ENCODE measurements at places on chromosomes 6 and 20.

DNA sequence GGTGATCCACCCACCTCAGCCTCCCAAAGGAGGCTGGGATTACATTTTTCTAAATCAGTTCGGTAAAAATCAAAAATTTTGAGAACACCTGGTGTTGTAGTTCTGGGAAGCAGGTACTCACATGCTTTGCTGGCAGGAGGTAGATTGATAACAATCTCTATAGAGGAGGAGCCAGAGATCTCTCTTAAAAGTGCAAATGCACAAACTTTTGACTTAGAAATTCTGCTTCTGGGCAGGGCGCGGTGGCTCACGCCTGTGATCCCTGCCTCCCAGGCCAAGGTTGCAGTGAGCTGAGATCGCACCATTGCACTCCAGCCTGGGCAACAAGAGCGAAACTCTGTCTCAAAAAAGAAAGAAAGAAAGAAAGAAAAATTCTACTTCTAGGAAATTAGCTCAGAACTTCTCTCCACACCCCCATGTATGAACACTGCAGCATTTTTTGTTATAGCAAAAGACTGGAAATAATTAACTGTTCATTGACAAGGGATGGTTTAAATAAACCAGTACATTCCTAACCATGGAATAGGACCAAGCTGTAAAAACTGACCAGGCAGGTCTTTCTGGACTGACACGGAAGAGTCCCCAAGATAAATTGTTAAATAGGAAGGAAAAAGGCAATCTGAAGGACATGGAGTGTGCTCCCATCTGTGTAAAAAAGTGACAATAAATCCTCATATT is 14.4 kb upstream of the TRIB3 start:
- DNase-seq: no peak

GRCh38 chr6:28727559-28728211 is 196.1 kb downstream of the TRIM27 start:
- no peak for DNase-seq

DNA sequence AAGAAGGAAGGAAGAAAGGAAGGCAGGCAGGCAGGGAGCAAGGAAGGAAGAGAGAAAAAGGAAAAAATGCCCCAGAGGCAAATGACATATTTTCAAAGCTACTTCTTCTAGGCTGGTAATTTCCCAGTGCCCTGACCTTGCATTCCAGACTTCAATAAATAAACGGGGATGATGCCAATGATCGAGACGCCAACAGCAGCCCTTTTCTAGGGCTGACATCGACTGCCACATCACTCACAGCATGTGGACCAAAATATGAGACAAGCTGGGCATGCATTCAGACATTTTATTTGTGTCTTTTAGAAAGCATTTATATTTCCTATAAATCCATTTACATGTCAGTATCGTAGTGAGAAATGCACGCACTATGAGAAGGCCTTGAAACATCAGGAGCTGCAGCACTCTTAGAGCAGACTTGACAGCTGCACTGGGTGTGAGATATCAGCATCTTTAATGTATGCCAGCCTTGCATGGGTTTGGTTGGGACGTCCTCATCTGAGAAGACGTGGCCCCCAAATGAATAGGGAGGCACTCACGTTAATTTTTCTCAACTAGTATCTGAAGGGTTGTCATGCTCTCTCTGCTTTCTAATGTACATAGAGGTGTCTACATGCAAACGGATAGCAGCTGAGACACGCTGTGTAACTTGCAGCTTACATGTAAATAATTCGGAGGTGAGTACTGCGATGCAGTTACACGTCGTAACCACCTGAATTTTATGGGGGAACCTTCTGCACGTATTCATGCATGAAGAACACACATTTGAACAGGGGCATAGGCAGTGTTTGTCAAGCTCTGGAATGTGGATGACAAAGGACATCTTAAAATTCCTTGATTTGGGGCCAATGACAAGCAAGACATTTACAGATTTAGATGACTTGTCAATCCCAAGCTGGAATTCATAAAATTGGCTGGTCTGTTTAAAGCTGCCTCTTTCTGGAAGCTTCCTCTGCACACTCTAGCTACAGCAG is 149.1 kb upstream of the AGPAT4 start:
- no peak for DNase-seq

DNA sequence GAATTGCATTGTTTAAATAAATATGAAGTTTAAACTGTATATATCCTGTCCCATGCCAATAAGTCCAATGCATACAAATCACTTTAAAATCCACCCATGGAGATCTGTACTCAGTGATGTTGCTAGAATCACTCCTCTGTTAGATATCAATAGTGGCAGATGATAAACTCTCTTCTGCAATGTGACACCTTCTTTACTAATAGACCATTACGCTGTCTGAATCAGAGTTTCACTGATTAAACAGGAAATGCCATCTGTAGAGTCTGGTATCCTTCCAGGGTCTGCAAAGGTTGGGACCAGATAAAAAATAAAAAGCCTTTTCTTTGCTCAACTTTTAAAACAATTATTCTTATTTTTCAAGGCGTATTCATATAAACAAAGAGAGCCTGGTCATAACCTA is 134.5 kb downstream of the EDN3 start:
- DNase-seq: no peak

- no peak for DNase-seq
These were observed 115.6 kb downstream of the ZDHHC14 start for GRCh38 chr6:157496534-157497095.

GRCh38 chr6:163494279-163494727 is 79.8 kb downstream of the QKI start:
- no peak for DNase-seq

DNA sequence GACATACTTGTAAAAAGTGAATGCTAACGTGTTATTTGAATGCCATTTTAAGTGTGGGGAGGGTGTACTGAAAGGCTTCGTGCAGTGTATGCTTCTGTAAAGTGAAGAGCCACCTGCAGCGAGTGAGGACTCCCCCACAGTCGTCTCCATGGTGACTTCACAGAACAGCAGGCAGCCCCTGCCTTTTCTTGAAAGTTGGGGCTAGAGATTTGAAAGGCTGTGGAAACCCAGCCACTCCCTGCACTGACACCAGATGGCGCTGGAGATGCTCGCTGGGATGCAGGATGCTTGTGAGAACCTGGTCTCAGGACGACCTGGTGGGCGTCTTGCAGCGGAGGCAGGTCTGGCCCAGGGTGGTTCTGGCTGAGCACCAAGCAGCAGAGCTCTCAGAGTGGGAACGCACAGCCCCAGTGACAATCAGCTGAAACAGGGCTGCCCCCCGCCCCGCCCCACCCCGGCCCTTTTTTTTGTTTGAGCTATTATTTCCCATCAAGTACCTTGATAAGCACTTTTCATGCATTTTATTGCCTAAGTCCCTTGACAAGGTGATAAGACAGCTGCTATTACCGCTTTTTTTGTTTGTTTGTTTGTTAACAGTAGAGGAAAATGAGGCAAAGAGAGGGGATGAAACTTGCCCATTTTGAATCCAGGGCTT is 150.3 kb downstream of the SYCP2 start:
- DNase-seq: no peak

- DNase-seq: no peak
These were observed 5.8 kb upstream of the EEF1E1 start for GRCh38 chr6:8108031-8108660.

Measured in T-helper 17 cell (primary cell).